ENCODE measurements at places on chromosomes 11 and 22.

- DNase-seq, result no peak
Measured at GRCh38 chr11:35598254-35599125, 19.8 kb upstream of the FJX1 start.

DNA sequence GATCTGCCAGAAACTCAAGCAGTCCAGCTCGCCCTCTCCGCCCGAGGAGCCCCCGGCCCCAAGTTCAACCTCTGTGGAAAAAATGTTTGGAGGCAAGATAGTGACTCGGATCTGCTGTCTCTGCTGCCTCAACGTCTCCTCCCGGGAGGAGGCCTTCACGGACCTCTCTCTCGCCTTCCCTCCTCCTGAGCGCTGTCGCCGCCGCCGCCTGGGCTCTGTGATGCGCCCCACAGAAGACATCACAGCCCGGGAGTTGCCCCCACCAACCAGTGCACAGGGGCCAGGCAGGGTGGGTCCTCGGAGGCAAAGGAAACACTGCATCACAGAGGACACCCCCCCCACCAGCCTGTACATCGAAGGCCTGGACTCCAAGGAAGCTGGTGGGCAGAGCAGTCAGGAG lies 20.8 kb downstream of the USP35 start:
- no peak for DNase-seq

DNA sequence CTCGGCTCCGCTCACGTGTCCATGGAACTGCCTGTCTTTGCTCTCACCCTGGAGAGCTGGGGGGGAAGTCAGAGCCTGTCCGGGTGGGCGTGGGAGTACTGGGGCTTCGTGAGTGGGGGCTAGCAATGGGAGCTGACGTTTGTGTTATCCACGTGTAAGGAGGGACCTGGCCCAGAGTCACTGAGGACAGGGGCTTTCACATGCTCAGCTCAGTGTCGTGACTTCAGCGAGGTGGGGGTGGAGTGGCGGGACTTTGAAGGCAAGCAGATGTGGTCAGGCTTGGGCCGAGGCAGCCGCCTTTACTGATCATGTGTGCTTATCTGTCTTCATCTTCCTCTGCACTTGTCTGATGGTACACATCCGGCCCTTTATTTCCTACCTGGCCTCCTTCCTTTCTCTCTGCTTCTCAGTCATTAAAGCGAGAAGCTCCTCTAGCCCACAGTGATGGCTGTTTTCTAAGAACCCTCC lies 113.1 kb upstream of the NNMT start:
- DNase-seq, result no peak

GRCh38 chr22:30371981-30372380 lies 15.2 kb downstream of the CCDC157 start:
- DNase-seq, result no peak

GRCh38 chr22:19691721-19692341 lies 22.5 kb upstream of the SEPTIN5 start:
- no peak for DNase-seq

GRCh38 chr11:69318093-69318420 lies 24.1 kb downstream of the MYEOV start:
- DNase-seq, result no peak

GRCh38 chr11:19951558-19952115 lies 208.6 kb downstream of the DBX1 start:
- DNase-seq, result peak; percentile 71

GRCh38 chr22:27195494-27195893 lies 538.1 kb downstream of the MIAT start:
- DNase-seq, result no peak

- DNase-seq, result no peak
Measured at GRCh38 chr11:127844876-127845275, 742.5 kb downstream of the ETS1 start.

DNA sequence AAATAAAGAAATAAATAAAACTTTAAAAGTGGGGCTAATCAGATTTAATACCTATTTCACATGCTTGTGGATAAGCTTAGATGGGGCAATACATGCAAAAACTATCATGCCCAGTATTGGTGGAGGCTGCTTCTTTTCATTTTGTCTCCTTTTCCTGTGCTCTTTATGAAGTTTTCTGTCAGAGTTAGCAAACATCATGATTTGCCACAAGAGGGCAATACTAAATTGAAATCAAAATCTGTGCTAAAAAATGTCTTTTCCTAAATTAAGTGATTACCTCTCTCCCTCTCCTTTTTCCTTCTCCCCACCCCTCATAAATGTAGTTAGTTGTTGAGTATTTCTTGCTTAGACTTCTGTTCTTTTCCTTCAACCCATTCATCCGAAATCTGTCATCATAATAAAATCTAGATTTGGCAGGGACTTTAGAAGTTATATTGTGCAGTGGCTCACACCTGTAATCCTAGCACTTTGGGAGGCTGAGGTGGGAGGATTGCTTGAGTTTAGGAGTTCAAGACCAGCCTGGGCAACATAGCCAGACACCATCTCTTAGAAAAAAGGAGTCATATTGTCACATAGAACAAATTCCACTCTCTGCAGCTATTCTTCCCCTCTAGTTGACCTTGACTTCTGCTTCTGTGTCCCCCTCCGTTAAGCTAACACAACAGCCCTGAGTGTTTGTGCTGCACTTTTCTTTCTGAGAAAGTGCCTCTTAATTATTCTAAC lies 4.7 kb upstream of the ARHGAP42 start:
- DNase-seq, result no peak

DNA sequence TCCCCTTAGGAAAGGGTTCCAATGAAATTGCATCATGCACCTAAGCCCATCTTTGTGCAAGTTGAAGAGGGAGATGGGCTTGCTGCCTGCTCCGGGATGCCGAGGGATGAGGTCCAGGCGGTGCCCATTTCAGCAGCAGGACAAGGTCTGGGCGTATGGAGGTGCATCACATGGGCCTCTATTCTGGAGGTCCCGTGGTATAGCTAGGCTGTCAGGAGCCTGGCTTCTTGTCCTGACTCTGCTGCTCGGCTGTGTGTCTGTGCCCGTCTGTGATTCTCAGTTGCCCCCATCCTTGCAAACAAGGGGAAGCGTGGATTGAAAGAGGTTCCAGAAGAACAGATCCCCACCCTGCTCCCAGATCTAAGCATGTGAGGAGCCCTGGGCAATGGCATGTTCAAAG lies 130.0 kb downstream of the OSBP2 start:
- no peak for DNase-seq

DNA sequence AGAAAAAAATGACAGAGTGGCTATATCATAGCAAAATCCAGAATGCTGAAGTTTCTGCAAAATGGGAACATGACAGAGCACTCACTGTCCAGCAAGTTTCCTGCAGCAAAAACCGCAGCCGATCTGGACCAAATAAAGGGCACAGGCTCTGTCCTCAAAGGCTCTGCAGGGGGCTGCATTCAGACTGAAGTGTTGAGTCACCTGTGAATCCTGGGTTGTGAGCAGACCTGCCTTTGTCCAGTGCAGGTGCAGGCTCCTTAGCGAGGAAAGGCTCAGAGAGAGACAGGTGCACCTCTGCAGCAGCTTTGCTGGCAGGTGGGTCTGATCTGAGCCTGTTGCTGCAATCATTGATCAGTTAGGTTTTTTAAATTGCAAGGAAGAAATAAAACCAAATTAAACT lies 29.3 kb upstream of the NFAM1 start:
- no peak for DNase-seq

DNA sequence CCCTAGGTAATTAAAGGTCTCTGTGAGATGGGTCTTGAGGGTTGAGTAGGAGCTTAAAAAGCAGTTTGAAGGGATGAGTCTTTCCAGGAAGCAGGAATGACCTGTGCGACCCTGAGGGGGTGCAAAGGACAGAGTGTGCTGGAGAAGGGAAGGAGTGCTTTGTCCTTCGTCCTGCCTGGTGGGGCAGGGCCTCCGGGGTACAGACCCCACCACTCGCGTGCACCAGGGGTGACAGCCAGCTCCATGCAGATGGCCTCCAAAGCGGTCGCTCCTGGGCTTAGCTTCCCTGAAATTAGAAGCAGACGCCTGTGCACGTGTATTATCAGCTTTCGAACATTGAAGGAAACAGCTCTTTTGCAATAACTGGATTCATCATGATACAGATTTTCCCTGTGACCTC lies 959.8 kb downstream of the BRD1 start:
- no peak for DNase-seq

DNA sequence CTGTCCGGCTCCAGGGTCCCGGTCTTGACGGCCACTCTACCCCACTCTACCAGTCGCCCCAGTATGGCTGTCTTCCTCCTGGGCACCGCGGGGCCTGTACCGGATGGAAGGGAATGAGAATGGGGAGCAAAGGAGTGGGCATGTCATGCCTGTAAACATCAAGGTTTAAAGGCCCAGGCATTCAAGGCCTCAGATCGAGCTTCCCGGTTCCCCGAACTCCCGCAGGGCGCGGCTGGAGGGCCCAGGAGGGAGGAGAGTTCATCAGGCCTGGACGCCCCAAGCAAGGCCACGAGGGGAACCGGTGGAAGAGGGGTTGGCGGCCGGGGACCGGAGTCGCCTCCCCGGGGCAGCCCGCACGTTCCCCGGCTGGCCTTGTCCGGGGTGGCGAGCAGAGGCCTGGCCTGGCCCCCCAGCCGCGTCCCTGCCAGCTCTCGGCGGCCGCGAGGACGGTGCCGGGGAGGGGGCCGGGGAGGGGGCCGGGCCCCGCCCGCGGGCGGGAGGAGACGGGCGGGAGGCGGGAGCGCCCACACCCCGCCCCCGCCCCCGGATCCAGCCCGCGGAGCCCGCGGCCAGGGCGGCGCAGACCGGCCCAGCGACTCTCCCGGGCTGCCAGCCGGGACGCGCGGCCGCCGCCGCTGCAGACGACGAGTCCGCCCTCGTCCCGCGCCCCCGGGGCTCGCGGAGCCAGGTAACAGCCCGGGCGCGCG lies at the start of gene CDC42EP1:
CDC42EP1 (plus strand) TSS at position 580 of the 707 bp plus-strand sequence. CDS start 5,870 bp downstream, outside the sequence.
- DNase-seq, result no peak

DNA sequence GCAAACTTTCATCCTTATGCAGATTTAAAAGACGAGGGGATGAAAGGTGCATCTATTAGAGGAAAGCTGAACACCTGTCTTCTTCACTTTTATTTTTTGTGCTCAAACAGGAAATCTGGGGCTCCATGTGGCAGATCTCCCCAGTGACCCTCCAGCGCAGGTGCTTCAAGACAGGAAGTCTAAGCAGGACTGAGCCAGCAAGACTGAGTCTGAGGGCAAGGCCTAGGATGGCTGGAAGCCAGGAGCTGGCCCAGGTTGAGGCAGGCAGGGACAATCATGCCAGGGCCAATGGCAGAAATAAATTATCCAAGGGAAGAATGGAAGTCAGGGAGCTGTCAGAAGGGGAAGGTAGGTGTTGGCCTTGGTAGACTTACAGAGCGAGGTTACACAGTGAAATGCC lies 101.1 kb upstream of the SPON1 start:
- no peak for DNase-seq

DNA sequence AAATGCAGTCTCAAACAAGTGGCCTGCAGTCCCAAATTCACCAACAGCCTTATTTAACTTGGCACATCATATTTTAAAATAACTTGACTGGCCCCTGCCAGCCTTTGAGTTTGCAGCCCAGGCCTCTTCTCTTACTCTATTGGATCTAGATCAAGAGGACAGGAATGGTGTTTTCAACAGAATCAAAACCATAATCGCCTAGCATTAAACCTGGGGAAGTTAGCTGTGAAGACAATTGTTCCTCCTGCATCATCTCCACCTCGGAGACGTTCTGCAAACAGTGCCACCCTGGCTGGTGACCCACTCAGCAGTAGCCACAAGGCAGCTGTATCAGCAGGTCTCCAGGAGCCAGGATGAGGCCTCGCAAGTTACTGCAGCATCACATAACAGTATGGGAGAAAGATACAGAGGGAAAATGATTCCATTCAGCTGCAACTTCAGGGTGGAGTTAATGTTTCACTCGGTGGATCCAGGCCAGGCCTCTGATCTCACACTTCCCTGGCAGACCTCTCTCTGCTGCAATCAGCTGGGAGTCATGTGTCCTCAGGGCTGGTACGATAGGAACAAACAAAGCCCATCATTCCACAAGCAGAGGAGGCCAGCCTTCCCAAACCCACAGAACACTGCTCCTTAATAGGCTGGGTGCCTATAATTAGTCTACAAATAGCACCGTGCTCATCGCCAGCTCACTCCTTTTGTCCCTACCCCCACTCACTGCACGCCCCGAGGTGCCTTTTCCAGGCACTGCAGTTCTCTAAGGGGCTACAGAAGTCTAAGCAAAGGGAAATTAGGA lies 18.6 kb upstream of the SCN2B start:
- peak; percentile 55 for DNase-seq

DNA sequence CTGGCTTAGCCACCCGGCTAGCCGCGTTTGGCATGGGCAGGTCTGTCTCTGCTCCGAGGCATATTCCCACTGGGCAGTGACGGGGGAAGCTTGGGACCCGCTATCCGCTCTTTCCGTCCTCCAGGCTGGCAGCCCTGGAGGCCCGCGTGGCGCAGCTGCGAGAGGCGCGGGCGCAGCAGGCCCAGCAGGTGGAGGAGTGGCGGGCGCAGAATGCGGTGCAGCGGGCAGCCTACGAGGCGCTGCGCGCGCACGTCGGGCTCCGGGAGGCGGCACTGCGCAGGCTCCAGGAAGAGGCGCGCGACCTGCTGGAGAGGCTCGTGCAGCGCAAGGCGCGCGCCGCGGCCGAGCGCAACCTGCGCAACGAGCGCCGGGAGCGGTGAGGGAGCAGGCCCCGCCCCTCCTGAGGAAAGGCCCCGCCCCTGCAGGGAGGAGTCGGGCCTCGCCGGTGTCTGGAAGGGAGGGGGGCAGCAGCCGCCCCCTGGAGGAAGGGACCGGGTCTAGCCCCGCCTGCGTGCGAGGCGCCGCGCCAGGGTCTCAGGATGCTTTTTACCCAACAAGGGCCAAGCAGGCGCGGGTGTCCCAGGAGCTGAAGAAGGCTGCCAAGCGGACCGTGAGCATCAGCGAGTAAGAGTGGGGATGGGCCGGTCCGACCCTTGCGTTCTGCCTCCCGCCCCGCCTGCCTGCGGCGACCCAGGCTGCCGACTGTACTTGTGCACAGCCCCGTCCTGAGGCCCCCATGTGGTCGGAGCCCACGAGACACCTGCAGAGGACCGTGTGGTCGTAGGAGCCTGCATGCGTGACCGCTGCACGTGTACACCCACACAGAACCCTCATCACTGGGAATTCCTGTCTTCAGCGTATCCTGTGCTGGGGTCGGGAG lies 7.9 kb downstream of the ATG16L2 start:
- DNase-seq, result peak; percentile 90

- no peak for DNase-seq
Measured at GRCh38 chr11:131874070-131874469, 503.7 kb downstream of the NTM start.

DNA sequence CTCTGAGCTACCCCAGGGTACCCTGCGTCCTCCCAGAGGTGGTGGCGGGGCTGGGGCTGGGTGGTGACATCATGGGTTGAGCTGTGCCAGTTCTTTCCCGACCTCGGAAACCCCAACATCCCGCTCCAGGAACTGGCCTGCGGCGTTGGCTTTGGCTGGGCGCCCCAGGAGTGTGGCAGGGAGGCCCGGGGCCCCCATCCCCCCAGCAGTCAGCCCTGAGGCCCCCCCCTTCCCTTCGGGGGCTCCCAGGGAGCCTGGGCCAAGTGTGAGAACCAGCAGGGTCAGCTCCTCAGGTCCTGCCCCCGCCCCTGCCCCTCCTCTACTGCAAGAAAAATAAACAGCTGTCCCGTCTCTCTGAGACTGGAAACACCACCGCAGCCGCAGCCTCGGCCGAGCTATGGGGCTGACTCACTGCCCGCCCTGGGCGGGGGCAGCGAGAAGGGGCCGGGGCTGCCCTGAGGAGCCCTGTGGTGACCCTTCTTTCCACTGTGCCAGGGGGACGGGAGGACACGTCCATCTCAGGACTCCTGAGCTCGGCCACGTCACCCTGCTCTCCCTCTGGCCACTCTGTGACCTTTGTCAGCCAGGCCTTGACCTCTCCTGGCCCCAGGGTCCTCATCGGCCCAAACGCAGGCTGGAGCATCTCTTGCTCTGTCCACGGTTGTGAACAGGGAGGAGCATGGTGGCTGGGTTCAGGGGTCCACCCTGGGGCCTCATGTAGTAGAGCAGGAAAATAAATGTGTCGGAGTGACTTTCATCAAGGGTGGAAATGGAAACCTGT lies 73.4 kb downstream of the WNT7B start:
- no peak for DNase-seq

GRCh38 chr11:91407842-91408241 lies 816.8 kb upstream of the FAT3 start:
- DNase-seq, result no peak
